ENCODE measurements at places on chromosomes 7 and 10.

- DNase-seq = no peak
Observed at GRCh38 chr10:16360001-16360400, 76.8 kb upstream of the PTER start.

GRCh38 chr10:61627266-61627665 lies 35.5 kb upstream of the CABCOCO1 start:
- no peak for DNase-seq

- no peak for DNase-seq
Observed at GRCh38 chr7:123682690-123683089, 27.0 kb downstream of the LMOD2 start.

DNA sequence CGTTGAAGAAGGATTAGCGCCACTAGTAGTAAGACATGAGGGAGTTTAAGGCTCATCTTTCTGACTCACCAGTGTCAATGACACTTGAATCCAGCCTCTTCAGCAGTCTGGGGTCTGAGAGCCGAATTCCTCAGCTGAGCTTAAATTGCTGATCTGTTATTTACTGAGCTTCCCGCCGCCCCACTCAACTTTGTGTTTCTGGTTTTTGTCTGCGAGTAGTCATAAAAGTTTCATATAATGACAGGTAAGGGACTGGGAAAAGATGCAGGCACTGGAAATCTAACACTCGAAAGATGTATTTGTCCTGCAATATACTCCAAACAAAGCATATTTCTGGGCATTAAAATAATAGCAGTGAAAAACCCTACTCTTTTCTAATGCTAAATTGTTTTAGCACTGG lies 51.2 kb upstream of the RELN start:
- DNase-seq = no peak

DNA sequence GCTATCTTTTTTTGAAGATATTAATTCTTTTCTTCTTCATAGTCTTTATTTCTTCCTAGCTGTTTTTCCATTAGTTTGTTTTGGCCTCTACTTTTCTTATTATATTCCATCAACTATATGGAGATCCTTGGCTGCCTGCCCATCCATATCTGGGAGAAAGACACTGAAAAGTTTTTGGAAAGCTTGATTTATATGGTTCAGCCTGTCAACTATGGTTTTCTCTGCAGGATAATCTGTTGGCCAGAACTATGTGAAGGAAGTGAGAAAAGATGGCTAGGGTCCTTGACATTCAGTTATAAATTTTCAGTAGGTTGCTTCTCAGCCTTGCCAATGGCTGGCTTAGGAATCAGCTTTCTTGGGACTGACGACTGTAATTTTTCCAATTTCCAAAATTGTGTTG lies 10.0 kb upstream of the CDK14 start:
- DNase-seq = no peak

DNA sequence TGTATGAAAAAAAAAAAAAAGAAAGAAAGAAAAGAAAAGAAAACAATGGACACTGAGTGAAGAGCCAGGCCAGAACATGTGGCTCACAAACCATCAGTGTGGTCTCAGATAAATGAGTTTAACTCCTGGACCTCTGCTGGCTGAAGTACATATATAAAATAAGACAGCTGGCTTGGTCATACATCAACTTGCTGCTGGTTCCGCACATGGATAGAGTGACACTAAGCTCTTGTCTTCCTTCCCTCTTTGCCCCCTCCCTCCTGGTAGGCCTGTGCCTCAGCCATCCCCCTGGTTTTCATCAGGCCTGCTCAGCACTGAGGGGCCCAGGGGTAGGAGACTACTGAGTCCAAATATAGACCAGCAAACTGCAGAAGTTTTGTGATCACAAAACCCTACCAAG lies 58.1 kb upstream of the DGKI start:
- DNase-seq = no peak

GRCh38 chr10:35074266-35074665 lies 15.9 kb downstream of the CUL2 start:
- no peak for DNase-seq

DNA sequence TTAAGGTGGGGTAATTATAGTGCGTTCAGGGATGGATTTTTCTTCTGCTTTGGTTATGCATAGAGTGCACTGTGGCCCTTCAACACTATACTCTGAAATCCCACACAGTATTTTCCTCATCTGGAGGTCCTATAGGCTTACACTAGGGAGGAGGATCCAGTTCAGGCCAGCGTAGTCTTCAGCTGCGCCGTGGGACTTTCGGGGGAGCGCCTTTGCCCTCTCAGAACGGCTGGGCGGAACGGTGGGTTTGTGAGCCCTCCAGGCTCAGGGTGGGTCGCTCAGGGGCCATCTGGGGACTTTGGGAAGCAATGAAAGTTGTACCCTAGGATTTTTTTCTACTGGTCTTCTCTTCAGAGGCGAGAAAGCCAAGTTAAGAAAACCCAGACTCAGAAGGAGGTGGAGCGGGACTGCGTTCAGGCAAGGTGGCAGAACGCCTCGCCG lies 652 bp upstream of the VPS26A start:
- no peak for DNase-seq

DNA sequence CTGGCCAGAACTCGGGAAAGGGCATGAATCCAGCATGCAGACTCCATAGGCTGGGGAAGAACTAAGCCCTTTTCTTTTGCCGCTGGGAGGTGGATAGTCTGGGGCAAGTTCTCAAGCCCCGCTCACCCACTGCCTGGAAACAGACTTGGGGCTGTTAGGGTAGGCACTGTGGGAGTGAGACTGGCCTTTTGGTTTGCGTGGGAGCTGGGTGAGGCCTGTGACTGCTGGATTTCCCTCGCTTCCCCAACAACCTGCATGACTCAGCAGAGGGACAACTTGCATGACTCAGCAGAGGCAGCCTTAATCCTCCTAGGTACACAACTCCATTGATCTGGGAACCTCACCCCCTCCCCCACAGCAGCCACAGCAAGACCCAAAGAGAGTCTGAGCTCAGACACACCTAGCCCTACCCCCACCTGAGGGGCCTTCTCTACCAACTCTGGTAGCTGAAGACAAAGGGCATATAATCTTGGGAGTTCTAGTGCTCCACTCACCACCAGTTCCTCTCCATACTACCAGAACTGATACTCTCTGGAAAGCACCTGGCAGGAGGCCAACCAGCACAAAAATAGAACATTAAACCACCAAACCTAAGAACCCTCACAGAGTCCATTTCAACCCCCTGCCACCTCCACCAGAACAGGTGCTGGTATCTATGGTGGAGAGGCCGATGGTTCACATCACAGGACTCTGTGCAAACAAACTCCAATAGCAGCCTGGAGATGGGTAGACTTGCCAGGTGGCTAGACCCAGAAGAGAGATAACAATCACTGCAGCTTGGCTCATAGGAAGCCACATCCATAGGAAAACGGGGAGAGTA lies 81.4 kb upstream of the LAMB4 start:
- no peak for DNase-seq

DNA sequence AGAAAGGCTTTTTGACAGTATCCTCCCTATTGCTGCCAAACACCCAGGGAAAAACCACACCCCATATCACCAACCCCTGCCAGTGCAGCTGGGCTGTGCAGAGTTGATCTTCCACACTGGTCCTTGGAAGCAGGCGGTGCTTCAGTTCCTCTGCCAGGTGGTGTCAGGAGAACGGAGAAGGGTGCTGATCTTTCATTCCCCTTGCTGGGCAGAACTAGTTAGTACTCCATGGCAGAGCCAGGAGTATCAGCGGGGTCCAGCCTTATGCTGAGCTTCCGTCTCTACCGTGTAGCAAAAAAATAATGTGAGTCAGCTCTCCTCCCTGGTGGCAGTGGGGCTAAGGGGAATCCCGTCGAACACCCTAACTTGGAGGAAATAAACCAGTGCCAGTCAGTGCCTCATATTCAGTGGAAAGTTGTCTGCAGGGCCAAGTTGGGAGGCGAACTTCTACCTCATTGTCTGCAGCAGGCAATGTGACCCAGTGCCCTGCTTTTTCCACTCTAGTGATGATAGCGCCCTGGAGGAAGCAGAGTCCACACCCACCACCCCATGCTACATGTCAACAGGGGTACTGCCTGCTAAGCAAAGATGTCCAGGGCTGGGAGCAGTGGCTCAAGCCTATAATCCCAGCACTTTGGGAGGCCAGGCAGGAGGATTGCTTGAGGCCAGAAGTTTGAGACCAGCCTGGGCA lies 175.4 kb downstream of the AUTS2 start:
- DNase-seq = no peak

- DNase-seq = peak; percentile 20
Observed at GRCh38 chr7:101595766-101596537, 33.1 kb downstream of the MYL10 start.

- DNase-seq = no peak
Observed at GRCh38 chr10:89281606-89282395, 20.0 kb upstream of the IFIT2 start.

GRCh38 chr7:2404714-2405119 lies 1.3 kb downstream of the CHST12 start:
- DNase-seq = no peak
